ENCODE measurements at places on chromosomes 2 and 18. TPM values are rescaled to one million over a fixed set of nuclear protein-coding genes. Genes with fewer than 3 reads are reported as not detected.

REEP1 gene
- total RNA-seq = not detected

GRCh38 chr2:28334527-28334894, 58.1 kb upstream of the FOSL2 start:
- no peak for DNase-seq

AOX1 gene
- total RNA-seq = not detected

- no peak for DNase-seq
Measured at GRCh38 chr2:139403948-139404347, 623.8 kb upstream of the NXPH2 start.

STARD6 gene
- not detected for total RNA-seq

GRCh38 chr18:11520536-11520935, 88.9 kb upstream of the SLC35G4 start:
- DNase-seq = no peak

FBXO36 gene
- total RNA-seq = 1.8 TPM

DNA sequence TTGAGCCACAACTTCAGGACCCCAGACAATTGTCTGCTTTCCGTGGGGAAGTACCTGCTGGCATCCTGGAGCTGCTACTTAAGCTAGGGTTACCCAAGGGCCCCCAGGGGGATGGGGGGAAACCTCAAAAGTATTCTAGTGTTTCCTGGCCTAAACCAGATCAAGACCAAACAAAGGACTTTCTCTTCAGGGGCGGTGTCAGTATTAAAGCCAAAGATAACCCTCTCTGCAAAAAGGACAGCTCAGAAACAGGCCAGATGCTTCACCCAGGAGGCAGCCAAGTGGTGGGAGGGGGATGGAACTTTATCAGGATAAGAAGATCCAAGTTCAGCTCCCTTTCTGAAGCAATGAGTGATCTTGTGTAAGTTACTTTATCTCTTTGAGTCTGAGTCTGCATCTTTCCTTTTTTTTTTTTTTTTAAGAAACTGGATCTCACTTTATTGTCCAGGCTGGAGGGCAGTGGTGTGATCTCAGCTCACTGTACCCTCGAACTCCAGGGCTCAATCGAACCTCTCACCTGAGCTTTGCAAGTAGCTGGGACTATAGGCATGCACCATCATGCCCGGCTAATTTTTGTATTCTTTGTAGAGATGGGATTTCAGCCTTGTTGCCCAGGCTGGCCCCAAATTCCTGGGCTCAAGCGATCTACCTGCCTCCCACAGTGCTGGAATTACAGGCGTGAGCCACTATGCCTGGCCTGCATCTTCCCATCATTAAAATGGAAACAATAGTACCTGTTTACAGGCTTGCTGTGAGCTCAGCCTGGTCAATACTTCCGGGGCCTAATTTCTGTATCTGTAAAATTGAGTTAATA, 151.8 kb upstream of the PTPRM start:
- DNase-seq = no peak

GRCh38 chr2:120936476-120937334, 201.0 kb downstream of the GLI2 start:
- no peak for DNase-seq

DNA sequence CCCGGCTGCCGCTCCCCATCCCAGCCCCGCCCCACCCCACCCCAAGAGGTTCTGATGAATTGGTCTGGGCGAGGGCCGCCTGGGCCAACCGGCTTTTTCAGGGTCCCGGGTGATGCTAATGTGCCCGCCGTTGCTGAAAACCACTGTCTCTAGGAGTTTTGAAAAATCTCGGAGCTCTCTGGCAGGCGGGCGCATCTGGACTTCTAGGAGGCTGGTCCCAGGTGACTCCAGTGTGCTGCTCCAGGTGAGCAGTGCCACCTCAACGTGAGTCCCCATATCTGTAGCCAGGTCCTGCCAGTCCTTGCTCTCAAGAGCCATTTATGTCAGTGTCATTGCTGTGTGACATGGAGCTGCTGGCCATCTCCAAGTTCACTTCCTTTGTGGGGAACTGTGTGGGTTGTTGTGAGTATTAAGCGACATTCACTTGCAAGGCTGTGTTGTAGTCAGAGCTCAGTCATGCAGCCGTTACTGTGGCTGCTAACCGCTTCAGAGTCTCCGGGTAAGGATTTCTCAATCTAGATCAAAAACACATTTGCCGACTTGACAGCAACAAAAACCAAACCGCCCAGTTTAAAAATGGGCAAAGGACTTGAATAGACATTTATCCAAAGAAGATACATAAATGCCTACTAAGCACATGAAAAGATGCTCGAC, at the start of gene RFX8:
TSS of gene RFX8 (minus strand) at position 382 of the 654 bp plus-strand sequence. CDS start 8,264 bp downstream, outside the sequence.
- DNase-seq = peak; percentile 66

SIX3 gene
- not detected for total RNA-seq

GRCh38 chr2:147002256-147002655, 842.6 kb upstream of the ACVR2A start:
- no peak for DNase-seq

- DNase-seq = no peak
Measured at GRCh38 chr2:26687328-26687727, 5.2 kb upstream of the KCNK3 start.

ARHGAP15 gene
- total RNA-seq = 141 TPM

Measured in activated naive CD8-positive, alpha-beta T cell treated with anti-CD3 and anti-CD28 coated beads, Interleukin-2, amount 10 ng/mL, durations not matched to agents 7 days and 5 days (primary cell).